ENCODE measurements at places on chromosomes 11 and 22. TPM values are rescaled to one million over a fixed set of nuclear protein-coding genes. Genes with fewer than 3 reads are reported as not detected.

DDX25 gene
- polyA plus RNA-seq, result not detected

OR51E2 gene
- 1.3 TPM for polyA plus RNA-seq

SAC3D1 gene
- polyA plus RNA-seq, result 13.2 TPM

MUC5B gene
- not detected for polyA plus RNA-seq

PYGM gene
- polyA plus RNA-seq, result 0.46 TPM

TESMIN gene
- 2.2 TPM for polyA plus RNA-seq

TMEM191B gene
- polyA plus RNA-seq, result 1.8 TPM

GRCh38 chr22:49587421-49587820 lies 240.3 kb downstream of the BRD1 start:
- DNase-seq, result no peak

- no peak for DNase-seq
Measured at GRCh38 chr22:40423310-40423688, 52.9 kb downstream of the SGSM3 start.

DNA sequence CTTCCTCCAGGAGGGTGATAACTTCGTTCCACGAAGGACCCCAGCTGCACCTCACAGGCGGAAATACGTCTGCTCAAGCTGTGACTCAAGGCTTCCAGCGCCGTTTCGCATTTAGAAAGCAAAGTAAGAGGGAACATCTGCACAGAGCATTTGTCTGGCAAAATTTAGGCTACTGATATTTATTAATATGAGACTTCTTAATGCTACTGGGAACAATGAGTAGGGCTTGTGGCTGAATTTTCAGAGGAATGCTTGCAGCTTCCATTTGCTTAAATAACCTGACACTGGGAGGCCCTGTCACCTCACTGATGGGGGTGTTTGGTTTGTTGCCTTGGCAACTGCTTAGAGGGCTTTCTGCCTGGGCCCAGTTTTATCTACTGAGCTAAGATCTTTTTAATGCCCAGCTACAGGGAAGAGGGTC lies 14.7 kb upstream of the ST14 start:
- peak; percentile 20 for DNase-seq

DNA sequence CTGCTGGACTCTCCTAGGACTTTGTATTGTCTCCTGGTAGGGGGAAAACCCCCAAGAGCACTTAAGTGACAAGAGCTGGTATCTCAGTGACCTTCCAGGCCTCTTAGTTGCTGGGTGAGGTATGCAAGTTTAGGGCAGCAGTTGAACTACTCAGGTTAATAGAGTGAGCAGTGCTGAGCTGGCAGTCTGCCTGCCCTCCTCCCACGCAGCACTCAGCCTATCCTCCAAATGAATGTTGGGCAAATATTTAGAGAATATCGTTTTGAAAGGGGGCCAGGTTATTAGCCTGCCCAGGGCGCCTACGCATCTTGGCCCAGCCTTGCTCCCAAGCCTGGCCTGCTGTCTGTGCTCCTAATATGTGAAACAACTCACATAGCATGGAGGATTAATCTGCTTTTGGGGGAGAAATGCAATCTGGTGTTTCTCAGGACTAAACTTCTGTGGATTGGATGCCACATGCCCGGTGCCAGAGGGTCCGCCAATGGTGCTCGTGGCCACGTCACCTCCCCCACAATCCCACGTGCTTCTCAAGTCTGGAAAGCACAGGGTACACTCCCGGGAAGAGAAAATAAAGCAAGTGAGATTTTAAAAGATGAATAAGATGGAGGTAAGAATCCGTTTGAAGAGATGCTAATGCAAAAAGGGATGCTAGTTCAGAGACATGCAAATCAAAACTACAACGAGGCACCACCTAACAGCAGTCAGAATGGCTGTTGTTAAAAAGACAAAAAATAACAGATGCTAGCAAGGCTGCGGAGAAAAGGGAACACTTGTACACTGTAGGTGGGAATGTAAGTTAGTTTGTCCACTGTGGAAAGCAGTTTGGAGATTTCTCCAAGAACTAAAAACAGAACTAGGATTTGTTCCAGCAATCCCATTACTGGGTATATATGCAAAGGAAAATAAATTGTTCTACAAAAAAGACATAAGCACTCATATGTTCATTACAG lies 67.7 kb downstream of the SPON1 start:
- peak; percentile 81 for DNase-seq

- DNase-seq, result no peak
Measured at GRCh38 chr11:31301549-31302510, 67.7 kb downstream of the DCDC1 start.

DNA sequence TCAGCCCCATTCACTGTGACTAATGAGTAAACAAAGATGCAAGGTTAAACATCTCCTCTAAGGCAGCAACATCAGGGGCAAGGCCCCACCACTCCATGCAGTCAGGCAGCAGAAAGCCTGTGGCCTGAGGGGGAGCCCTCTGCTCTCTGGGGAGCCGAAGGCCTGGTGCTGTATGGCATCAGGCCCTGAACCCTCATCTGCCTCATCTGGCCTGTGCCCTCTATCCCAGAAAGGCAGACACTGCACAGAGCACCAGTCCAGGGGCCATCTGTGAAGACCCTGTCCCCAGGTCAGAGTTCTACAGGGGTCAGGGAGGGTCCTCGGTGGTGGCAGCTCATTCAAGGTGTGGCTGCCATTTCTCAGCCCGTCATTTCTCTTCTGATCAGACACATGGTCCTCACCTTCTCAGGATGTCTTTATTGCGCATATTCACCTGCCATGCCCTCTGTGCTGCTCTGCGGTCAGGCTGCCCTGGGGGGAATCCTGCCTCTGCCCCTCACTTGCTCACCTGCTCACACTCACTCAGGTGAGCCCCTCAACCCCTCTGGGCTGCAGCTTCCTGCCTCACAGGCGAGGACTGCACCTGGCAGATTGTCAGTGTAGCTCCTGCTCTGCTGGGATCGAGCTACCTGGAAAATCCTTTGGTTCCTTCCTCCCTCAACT lies 103.1 kb upstream of the PITPNB start:
- no peak for DNase-seq

DNA sequence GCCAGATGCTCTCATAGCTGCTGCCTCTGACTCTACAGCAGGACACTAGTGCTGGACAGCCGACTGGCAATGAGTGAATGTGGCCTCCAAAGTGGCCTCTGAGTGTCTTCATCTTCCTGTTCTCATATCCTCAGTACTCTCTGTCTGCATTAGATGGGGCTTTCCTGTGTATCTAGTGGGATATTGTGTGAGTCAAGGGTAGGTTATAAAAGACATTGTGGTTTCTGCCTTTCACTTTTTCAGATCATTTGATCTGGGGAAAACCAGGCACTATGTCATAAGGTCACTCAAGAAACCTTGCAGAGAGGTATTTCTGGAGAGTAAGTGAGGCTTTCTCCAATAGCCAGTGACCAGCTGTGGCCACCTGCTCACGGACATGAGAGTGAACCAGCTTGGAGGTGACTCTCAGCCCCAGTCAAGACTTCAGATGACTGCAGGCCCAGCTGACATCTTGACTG lies 333.6 kb upstream of the NCAM1 start:
- no peak for DNase-seq

DNA sequence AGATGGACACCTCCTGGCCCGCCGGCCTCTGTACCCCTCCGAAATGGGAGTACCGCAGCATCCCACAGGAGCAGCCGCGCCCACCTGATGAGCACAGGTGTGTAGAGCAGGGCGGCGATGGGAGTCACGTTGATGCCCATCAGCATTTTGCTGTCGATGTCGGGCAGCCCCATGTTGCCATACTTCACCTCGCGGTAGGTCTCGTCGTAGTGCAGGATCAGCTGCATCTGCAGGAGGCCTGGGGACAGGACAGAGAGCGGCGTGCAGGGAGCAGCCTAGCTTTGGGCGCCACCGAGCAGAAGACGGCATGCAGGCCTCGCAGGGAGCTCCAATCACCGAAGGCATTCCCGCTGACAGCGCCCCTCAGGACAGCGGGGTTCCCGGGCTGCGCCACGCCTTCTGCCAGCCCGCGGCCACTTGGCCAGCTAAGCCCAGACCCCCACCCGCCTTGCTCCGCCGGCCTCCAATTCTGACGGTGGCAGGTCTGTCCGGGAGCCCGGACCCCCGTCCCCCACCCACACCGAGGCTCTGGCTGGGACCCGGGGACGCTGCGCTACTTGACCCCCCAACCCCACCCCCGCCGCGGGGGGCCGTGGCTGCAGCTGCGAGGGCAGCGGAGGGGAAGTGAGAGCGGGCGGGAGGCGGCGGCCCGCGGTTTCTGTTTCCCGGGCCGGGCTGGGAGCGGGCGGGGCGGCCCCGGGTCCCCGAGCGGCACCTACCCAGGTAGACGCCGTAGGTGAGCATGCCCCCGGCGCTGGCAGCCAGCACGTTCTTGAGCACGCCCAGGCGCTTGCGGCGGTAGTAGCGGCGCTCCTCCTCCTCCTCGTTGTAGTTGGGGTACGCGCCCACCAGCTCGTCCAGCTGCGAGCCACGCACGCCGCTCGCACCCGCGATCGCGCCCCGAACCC lies 705 bp downstream of the UNC93B1 start:
- no peak for DNase-seq
